M059J (cell line): ENCODE measurements at places on chromosomes 11 and 22.

GRCh38 chr11:64164392-64165312 is 1.3 kb downstream of the MACROD1 start:
- DNase-seq = no peak

GRCh38 chr11:69918938-69919650 is 99.9 kb upstream of the FGF3 start:
- peak; percentile 51 for DNase-seq

DNA sequence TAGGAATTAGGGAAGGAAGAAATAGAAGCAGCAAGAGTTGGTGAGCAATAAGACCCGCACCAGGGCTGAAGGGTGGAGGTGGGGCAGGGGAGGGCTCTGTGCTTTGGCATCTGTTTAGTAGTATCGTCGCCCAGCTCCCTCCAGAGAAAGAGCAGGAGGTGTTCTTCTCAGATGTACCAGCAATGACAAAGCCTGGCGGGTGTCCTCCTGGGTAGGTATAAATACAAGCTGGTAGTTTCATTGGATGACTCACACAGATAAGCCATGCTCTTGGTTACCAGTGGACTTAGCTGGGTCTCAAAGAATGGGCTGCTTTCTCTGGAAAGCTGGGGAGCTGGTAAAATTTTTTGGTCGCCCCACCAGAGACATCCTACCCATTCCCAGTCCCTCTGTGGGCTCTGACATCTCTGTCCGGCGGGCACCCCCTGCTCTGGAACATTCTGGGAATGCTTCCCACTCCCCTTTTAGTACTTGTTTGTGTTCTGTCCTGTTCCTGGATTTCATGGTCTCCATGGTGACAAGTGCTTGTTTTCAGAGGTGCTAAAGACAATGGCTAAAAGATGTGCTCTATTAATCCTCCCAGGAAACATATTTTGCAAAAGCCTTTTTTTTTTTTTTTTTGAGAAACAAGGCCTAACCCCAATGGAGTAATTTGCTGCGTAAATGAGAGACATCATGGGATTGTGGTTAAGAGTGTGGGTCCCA is 15.4 kb upstream of the TUBA8 start:
- DNase-seq = peak; percentile 74

- DNase-seq = no peak
These were observed 863.6 kb downstream of the FAM181B start for GRCh38 chr11:81870066-81870412.

DNA sequence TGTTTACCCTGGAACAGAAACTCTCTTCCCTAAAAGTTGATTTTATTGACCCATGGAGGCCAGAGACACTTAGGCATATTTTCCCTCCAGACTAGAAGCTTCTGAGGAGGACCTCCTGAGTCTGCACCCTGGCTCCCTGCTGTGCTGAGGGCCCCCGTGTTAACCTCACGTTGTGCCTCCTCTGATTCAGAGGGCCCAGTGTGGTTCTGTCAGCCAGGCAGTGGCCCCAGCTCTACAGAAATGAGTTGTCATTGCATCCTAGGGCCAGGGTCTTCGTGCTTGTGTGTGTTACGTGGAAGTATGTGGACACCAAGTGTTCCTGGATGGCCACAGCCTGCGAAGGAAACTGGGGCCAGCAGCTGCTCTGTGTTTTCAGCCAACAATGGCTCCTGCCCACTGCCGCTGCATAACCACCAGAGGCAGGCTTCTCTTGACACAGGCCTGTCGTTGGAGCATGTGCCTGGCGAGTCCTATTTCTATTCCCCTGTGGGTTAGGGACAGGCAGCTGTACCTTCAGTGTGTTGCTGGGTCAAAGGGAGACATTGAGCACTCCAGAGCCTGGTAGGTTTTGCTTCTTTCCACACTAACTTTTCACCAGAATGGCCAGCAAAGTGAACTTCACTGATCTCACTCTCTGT is 44.5 kb downstream of the MED15 start:
- DNase-seq = no peak

- no peak for DNase-seq
These were observed 745.9 kb upstream of the TENM4 start for GRCh38 chr11:80186692-80187091.

GRCh38 chr11:69919659-69920344 is 100.6 kb upstream of the FGF3 start:
- DNase-seq = no peak

GRCh38 chr22:49930596-49931412 is 12.4 kb downstream of the CRELD2 start:
- peak; percentile 90 for DNase-seq

DNA sequence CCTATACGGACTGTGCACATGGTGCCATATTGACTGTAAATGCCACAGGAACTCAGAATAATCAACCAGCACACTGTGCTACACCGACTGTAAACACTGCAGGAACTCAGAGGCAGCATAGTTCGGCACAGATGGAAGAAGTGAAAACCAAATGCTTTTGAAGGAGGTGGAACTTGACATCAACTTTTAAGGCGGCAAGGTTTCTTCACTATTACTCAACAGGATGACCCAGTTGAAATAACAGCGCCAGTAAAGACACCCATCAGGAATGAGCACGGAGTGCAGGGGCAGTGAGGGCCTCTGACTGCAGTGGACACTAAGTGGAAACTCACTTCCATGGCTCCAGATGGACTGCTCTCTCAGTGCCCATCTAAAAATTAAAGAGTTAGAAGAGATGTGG is 15.7 kb downstream of the TESMIN start:
- DNase-seq = no peak

DNA sequence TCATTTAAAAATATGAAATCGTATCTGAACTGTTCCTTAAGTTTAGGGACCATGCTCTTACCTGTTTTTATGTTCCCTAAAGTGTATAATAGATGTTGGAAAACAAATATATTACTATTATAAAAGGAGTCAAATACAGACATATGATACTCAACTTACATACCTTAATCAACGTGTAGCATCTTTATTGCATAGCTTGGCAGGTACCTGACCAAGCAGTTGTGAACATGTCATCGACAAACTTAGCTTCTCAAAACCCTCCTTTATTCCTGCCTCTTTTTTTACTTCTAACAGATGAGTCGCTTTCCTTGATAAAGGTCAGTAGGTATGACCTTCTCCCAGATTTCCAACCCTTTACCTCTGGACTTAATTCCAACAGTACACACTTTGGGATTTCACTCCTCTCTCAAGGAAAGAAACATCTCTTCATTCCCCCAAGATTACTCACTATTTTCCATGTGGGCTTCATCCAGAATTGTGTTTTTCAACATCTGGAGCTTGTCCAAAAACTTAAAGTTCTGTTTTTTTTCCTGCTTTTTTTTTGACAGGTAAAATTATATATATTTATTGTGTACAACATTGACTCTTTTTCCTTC is 11.9 kb downstream of the HIPK3 start:
- peak; percentile 56 for DNase-seq

DNA sequence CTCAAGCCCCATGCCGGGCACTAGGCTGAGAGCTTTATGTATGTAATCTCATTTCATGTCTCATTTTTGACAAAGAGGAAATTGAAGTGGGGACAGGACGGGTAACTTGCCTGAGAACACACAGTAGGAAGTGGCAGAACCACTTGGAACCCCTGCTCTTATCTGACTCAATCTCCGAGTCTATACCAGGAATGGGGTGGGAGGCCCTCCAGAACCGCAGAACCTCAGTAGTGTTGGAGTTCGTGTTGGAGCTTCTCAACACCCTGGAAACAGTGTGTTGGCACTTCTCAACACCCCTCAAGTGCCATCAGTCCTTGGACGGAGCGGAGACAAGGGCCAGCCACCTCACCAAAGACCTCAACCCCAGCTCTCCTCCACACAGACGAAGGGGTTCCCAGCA is 38.8 kb upstream of the POLA2 start:
- no peak for DNase-seq

DNA sequence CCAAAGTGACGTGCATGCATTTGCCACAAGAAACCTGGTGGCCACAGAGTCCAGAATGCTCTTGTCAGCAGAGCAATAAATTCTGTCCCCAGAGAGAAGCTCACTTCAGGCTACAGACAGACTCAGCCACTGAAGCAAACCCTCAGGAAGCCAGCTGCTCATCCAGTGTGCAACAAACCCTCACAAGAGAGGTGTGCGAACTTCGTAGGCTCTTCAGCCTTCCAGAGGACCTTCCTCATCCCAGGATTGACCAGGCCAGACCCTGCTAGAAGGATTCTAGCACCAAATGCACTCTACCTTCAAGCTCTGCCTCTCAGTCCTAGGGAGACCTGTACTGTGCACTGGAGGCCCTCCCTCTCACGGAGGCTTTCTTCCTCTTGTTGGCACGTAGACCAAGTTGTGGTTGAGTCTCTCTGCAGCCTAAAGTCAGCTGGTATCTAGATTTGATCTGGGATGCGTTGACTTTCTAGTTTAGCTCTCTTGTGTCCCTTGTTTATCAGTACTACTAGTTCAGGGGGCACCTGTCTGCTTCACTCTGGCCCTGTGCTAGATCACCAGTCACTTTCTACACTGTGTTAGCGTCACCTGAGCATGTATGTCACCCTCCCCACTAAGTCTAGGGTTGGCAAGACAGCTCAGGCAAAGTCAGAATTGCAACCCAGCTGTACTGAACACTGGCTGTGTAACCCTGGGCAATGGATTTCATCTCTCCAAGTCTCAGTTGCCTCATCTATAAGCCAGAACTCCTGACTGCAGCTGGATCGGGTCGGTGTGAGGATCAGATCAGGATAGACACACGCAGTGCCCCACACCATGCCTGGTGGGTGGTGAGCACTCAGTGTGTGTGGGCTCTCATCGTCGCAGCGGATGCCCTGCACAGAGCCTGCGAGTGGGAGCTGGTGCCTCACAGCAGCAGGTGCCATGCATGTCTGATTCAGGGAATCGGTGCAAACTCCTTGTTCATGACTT is 22.1 kb upstream of the TMPRSS13 start:
- no peak for DNase-seq
